Caki2 (cell line): ENCODE measurements at places on chromosomes 12 and 14. TPM values are rescaled to one million over a fixed set of nuclear protein-coding genes. Genes with fewer than 3 reads are reported as not detected.
A peak's percentile ranks its signal among the peaks of the same experiment; 100 is the strongest.

DTX1 gene
- total RNA-seq: not detected in 2 replicates

RPGRIP1 gene
- not detected in 2 replicates for total RNA-seq

RAD9B gene
- 2.8 and 20.2 TPM in 2 replicates for total RNA-seq

TAS2R42 gene
- total RNA-seq: not detected in 2 replicates

PRR13 gene
- 151 and 174 TPM in 2 replicates for total RNA-seq

GPR84 gene
- not detected in 2 replicates for total RNA-seq

POLR3B gene
- total RNA-seq: 0.17 and 0.78 TPM in 2 replicates

KRT72 gene
- not detected in 2 replicates for total RNA-seq

KRT75 gene
- total RNA-seq: not detected in 2 replicates

GRCh38 chr14:30131581-30132097 is 204.0 kb upstream of the PRKD1 start:
- DNase-seq: no peak

GRCh38 chr14:21436567-21437062 is 19.3 kb downstream of the CHD8 start:
- DNase-seq: peak; percentile 2

GRCh38 chr12:32171211-32171610 is 64.6 kb downstream of the BICD1 start:
- no peak for DNase-seq

DNA sequence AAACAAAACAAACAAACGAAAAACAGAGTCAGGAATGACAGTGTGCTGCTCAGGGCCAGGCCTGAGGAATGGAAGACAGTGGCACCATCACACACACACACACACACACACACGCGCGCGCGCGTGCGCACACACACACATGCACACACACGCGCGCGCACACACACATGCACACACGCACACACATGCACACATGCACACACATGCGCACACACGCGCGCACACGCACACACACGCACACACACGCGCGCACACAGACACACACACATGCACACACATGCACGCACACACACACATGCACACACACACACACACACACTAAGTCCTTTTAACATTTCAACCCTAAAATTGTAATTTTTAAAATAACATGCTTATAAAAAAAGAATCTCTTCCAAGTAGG is 13.2 kb upstream of the MARK3 start:
- no peak for DNase-seq

GRCh38 chr12:25376407-25376806 is 125.7 kb upstream of the KRAS start:
- no peak for DNase-seq

DNA sequence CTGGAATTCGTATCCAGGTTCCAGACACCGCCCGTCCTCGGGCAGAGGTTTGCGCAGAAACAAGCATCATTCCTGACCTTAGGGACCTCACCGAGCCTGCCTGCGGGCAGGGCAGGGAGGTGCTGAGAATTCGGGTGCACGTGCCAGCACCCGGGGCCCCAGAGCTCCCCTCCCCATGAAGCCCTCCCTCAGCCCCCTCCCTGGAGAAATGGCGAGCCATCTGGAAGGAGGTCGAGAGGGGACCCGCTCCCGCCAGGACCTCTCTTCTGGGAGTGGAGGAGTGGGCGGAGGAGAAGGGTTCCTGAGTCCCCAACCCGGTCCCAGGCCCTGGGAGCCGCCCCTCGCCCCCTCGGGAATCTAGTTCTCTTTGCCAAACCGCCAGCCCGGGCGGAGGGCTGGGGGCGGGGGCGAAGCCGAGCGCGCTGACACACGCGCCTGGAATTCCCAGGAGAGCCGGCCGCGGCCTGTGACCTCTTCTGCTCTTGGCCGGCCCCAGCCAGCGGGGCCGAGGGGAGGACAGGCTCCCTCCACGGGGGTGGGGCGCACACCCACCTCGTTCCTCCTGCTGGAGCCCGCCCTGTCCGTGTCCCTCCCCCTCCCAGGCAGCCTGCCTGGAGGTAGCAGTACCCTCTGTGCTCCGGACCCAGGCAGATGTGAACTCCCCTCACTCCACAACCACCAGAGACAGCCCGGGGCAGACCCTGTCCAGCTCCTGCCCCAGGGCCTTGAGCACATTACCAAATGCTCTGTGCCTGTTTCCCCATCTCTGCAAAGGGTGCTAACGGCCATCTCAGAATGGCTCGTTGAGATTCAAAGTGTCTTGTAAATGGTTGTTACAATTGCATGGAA is 23.0 kb upstream of the GPR132 start:
- peak; percentile 89 for DNase-seq

- DNase-seq: no peak
Observed at GRCh38 chr12:32161058-32161457, 54.4 kb downstream of the BICD1 start.

DNA sequence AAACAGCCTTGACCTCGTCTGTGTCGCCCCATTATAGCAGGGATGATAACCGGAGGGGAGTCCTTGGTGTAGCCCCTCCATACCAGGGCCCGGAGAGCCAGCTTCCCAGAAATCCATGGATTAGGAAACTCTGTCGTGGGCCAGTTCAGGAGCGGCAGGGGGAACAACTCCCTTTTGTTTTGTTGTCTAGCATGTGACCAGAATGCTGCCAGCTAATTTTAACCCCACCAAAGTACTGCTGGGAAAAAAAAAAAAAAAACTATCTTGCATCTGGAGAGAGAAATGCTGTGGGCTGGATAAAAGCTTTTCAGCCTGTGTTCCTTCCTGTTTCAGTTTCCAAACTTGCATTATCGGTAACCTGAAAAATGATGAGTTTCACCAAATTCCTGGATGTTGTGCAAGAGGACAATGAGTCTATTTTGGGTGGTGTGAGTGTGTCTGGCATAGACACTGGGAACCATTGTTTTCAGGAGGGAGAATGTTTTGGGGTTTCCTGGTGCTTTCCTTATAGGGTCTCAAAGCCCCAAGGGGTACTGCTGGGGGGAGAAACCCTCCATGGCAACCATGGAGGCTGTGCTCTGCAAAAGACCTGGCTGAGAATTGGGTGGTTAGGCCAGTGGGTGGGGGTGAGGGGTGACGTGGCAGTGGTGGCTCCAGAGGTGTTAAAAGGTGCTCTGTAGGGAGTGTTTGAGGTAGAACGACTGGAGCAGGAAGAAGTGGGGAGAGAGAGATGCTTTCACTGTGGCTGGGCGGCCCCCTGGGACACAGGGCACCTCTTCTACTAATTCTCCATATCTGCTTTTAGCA is 14.9 kb upstream of the IRF2BPL start:
- no peak for DNase-seq

DNA sequence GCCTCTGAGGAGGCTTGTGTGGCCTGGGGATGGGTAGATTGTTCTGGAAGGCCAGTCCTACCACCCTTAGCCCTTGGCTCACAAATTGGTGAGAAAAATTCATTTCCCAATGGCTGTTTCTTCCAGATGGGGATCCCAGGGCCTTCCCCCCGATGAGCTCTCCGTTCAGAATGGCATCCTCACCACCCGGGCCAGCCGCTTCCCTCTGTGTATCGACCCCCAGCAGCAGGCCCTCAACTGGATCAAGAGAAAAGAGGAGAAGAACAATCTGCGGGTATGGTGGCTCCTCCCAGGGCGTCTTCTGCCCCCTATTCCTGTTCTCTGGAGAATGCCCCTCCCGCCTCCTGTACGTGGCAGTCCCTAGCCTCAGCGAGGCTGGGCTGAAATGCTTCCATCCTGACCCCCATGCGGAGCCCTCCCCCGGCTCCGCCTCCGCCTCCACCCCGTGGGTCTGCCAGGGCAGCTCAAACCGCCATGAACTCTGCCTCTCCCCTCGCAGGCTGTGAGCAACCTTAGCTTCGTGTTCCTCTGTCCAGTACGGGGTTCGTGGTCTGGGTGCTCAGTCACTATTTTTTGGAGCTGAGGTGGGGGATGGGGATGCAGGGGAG is 57.8 kb downstream of the CCDC92 start:
- DNase-seq: no peak

DNA sequence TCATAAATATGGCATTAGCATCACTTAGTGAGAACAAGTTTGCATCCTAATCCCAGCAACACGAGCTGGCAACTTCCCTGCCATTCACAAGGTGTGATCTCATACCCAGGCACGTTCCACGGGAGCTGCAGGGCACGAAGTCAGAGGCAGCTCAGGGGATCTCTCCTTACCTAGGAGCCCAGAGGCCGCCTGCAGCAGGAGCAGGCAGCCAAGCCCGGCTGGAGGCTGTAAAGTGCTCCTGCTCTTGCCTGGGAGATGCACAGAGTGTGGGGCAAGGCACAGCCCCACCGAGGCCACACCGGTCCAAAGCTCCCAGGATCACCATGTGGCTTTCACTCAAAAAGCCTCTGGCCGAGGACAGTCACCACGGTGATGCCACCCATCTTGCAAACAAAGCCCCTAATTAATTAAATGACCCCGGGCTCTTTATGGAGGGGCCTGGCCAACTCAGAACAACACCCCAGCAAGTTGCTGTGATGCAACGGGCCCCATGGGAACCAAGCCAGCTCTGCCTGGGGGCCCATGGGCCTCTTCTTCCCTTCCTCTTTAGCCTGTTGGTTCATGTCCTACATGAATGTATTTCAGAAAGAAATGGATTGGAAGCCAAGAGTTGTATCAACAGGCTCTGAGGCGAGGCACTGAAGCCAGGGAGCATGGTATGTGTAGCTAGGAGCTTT is 26.5 kb downstream of the NUAK1 start:
- no peak for DNase-seq

DNA sequence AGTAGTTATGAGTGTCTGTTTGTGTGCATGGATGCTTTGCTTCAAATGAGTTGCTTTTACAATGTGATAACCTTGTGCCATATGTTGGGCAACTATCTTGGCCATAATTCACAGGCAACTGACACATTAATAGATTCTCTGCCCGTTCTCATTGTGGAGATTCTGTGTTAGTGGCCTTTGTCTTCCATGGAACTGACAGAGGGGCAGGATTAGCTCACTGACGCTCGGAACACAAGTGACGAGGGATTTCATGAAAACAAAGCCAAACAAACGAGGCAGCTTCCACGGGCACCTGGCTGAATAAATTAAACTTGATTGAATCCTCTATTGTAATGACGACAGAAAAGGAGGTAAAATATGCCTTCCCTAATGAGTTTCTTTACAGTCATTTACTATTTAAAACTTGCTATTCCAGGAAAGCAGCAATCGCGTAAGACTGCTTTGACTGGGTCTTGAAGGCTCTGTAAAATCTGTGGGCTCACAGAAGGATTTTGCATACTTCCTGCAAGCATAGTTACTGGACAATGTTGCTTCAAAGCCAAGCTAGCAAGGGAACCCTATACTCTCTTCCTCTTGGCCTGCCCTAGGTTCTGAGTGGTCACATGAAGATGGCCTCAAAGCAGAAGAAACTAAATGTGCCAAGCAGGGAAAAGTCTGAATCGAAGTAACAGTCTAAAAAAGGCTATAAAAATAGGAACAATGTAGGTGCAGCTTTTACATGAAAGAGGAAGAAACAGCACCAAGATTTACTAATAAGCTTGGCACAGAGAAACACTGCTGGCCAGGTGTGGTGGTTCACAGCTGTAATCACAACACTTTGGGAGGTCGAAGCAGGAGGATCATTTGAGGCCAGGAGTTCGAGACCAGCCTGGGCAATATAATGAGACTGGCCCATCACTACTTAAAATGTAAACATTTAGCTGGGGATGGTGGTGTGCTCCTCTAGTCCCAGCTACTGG is 28.1 kb upstream of the SINHCAF start:
- DNase-seq: no peak

DNA sequence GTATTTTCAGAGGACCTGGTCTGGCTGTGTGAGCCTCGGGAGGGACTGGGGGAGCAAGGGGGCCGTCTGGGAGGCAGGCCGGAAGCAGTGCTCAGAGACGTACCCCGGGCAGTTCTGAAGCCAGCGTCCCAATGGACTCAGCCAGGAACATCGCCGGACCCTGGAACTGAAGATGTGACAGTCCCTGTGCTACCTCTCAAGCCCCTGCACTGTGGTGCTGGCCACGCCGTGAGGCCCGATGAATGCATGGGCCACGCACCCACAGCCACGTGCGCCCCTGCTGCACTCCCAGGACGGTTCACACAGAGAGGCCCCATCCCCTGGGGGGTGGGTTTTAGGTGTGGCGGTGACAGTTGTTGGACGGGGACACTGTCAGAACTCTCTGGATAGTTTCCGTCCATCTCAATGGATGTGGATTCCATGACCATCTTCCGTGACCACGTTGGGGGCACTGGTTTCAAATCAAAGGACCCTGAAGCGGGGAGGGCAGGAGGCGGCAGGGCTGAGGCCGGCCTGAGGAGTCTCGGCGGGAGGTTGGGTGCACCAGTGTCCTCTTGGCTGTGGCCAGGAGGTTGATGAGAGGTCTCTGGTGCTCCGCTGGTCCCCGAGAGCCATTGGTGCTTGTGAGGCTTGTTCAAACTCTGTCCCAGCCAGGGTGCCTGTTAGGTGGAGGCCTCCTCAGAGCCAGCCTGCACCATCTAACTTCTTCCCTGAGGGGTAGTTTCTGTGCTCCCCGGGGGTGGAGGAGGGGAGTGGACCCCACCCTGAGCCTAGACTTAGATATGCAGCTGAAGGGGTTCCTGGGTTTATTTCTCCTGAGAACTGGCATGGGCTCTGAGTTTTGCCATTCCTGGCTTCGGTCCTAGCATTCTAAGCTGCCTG is 36.3 kb upstream of the TSPAN9 start:
- no peak for DNase-seq

DNA sequence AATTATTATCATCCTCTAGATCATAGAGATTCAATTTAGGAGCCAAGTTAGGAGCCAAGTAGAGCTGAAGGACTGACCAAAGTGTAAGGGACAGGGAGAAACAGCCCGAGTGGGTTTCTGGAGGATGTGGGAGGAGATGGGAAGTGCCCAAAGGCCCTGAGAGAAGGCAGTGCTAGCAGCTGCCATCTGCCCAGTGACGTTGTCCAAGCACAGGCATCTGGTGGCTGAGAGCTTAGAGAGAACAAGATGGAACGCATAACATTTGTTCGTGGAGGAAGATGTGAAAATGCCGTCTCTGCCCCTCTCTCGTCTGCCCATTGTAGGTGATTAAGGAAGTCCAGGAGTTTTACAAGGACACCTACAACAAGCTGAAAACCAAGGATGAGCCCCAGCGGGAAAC is 34.7 kb downstream of the CD9 start:
- DNase-seq: no peak

DNA sequence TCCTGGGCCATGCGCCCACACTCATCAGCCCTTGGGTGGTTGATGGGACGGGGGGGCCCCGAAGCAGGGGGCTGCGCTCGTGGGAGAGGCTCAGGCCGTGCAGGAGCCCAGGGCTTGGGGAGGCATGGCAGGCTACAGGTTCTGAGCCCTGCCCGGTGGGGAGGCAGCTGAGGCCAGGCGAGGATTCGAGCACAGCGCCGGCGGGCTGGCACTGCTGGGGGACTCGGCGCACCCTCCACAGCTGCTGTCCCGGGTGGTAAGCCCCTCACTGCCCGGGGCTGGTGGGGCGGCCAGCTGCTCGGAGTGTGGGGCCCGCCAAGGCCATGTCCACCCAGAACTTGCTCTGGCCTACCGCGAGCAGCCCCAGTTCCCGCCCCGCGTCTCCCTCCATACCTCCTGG is 295.8 kb upstream of the SEL1L start:
- no peak for DNase-seq

DNA sequence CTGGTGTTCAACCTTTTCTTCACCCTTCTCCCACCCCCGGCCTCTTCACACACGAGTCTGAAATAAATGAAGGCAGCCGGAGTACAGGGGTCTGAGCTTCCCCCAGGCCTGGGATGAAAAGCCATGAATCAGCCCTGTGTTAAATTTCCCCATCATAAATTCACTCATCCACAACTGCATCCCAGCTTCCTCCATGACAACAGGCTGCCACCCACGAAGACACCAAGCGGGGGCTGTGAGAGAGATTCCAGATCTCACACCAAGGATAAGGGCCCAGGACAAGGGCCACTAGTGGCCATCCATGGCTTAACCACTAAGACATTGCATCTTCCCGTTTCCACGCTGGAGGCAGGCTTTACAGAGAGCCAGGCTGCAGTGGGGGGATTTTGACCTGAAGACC is 93.9 kb upstream of the NCOR2 start:
- peak; percentile 8 for DNase-seq
